ENCODE measurements at places on chromosomes 3 and 15.
A peak's percentile ranks its signal among the peaks of the same experiment; 100 is the strongest.

- DNase-seq = no peak
These were observed 81.6 kb downstream of the ST6GAL1 start for GRCh38 chr3:187011915-187012314.

- DNase-seq = no peak
These were observed 214.3 kb downstream of the OXSM start for GRCh38 chr3:26004172-26004571.

- DNase-seq = no peak
These were observed 64.4 kb downstream of the USP13 start for GRCh38 chr3:179717219-179717618.

GRCh38 chr3:114176487-114176886, 2.4 kb downstream of the DRD3 start:
- no peak for DNase-seq

DNA sequence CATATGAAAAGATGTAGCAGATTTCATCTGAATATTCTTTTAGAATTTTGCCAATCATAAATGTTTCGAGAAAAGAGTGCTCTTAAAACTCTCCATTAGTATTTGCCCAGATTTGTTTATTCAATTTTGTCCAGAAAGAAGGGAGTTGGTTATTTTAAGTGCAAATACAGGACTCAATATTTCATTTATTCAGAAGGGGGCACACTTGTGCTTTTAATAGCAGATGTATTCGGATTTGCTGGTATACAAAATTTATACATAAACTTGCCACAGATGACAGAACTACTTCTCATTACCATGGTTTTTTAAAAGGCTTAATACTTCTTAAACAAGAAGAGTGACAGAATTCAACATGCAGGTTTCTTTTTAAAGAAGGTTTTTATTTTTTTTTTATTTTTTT, 69.8 kb upstream of the GRM7 start:
- no peak for DNase-seq

- DNase-seq = no peak
These were observed 966 bp downstream of the MYO1E start for GRCh38 chr15:59371458-59372351.

- DNase-seq = no peak
These were observed 122.4 kb downstream of the UBE2E2 start for GRCh38 chr3:23325466-23326065.

- no peak for DNase-seq
These were observed 24.8 kb downstream of the CCR1 start for GRCh38 chr3:46183330-46183729.

DNA sequence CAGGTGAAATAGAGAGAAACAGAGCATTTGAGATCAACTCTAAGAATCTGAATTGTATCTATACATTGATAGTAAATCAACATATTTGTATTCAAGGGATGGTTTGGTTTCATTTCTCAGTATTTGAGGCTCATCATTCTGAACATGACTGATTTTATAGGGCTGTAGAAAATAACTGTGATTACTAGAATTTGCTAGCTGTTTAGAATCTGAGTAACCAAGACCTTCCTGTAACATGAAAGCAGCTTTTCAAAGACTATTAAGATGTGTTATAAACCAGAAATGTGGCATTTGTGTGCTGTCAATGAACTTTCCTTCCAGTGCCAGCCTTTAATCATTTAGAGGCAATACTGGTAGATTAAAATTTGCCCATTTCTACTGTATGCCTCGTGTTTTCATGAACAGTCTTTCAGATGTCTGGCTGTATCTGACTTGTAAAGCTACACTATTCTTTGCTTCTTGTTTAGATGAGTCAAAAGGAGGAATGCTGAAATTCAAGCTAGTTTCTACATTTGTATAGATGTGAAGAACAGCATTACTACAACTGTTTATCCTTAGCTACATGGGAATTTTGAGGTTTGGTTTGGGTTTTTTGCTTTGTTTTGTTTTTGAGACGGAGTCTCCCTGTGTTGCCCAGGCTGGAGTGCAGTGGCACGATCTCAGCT, 137.3 kb upstream of the BHLHE40 start:
- no peak for DNase-seq

DNA sequence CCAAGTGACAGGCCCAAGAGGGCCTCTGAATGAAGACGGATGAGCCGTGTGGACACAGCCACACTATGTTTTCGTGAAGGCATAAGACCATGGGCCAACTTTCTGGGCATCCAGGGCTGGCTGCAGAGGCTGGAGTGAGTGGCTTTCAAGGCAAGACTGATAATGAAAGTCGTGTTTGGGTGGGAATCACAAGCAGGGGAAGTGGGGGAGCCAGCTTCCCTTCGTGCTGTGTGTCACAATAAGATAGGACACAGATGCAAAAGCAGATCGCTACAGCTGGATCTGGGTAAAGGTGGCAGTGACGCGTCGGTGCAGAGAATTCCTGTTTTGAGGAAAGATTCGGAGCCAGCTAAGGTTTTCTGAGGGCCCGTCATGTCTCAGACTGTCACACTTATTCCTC, 309.8 kb upstream of the CTDSPL start:
- DNase-seq = no peak

GRCh38 chr3:186923241-186923640, 7.1 kb upstream of the ST6GAL1 start:
- DNase-seq = no peak

DNA sequence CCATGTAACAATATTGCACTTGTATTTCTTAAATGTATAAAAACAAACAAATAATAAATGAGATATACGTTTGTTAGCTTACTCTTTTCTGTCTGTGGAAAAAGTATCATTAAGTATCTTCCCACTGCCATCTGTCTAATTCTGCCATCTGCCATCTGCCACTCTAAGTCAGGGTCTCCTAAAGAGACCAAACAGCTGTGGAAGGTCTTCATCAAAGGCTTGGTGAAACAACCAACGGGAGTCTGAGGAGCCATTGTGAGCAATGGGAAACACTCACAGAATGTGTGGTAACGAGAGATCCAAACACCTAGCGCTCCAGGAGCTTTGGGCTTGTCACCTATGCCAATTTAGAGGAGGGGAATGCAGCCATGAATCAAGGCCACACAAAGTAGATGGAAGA, 28.7 kb upstream of the PFN2 start:
- DNase-seq = no peak

GRCh38 chr3:37223141-37223558, 48.8 kb upstream of the LRRFIP2 start:
- no peak for DNase-seq

- no peak for DNase-seq
These were observed 97.9 kb downstream of the PLD1 start for GRCh38 chr3:171712171-171712938.

DNA sequence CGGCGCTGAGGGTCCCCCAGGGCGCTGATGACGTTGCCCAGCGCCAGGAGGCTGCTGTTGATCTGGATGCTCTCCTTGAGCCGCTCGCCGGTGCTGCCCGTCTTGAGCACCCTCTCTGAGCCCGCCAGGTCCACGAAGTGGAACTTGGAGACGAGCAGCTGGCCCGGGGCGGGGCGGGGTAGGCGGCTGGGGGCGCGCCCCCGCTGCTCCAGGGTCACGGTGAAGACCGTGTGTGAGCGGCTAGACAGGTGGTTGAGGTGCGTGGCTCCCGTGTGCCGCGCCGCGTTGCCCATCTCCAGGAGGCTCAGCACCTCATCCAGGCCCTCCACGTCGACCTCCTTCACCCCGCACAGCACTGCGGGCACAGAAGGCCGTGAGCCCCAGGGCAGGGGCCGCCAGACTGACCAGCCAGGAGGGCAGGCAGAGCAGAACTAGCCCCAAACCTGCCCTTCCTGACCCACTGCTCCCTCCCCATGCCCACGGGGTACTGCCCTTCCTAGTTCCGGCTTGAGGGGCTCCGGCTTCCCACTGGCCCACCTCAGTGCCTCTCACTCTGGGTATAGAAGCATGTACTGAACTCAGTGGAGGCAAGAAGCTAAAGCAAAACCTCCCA, 6.1 kb downstream of the KIF7 start:
- DNase-seq = no peak

GRCh38 chr3:24190256-24190655, 245.2 kb downstream of the NR1D2 start:
- DNase-seq = no peak

- DNase-seq = no peak
These were observed 91.5 kb upstream of the PROK2 start for GRCh38 chr3:71876135-71877105.

GRCh38 chr15:71444032-71444810, 328.9 kb downstream of the THSD4 start:
- peak; percentile 17 for DNase-seq

Measured in ecto neural progenitor cell (in vitro differentiated cells).